ENCODE measurements at places on chromosomes 12 and 14.

DNA sequence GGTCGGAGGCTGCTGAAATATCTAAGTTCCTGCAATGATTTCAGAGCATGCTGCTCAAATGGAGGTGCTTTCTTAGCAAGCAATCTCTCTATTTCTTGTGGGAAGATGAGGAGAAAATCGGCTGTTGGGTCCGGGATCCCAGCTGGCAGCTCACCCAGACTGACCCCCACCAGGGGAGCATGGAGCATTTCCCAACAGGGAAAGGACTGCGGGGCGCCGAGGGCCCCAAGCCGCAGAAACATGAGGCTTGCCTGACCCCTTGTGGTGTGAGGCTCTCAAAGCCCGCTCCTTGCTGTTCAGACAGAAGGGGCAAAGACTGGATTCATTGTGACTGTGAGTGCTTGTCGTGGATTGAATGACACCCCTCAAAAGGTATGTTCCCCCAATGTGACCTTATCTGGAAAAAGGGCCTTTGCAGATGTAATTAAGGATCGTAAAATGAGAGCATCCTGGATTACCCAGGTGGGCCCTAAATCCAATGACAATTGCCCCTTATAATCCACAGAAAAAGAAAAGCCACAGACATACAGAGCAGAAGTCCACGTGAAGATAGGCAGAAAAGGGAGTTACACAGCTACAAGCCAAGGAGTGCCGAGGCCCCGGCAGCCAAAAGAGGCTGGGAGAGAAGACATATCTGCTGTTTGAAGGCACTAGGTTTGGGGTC is 116.3 kb upstream of the VASH1 start:
- no peak for DNase-seq

GRCh38 chr14:59687663-59688062 is 111.1 kb upstream of the CCDC175 start:
- no peak for DNase-seq

- no peak for DNase-seq
Observed at GRCh38 chr14:65478596-65478995, 66.1 kb downstream of the FUT8 start.

- DNase-seq: no peak
Observed at GRCh38 chr12:25307818-25308217, 57.1 kb upstream of the KRAS start.

- no peak for DNase-seq
Observed at GRCh38 chr12:116226026-116226425, 51.5 kb downstream of the MED13L start.

DNA sequence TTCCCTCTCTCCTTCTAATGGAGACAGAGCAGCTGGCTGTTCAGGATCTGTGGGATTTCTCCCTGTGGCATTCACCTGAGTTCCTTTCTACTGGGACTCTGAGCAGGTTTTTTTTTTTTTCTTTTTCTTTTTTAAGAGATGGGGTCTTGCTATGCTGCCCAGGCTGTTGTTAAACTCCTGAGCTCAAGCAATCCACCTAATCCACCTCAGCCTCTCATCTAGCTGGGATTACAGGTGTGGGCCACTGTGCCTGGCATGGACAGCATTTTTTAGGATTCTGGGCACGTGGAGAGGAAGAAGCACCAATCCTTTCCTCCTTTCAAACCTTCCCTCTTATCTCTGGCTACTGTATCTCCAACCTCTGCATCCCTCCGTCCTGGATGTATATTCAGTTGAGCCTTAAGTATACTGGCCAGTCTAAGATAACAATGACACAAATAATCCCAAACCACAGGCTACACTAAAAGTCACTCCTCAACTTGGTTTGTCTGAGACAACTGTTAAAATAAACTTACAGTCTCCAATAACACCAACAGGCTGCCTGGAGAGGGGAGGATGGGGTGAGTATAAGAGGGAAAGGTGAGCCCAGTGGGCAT is 16.4 kb upstream of the CELA1 start:
- no peak for DNase-seq

DNA sequence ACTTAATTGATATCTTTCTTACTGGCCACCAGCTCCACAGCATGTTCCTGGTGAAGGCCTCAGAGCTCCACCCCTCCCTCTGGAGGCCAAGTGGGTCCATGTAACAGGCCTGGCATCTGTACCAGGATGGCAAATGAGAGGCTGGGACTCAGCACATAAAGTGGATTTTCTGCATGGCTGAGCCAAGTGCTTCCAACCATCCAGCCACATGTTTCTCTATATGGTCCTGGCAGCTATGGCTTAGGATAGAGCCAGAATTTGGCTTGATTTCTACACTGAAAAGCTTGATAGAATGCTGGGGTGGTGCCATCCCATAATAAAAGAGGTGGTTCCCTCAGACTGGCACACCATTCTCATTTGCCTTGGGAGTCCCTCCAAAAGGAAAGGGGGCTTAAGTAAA is 94.1 kb downstream of the PAX9 start:
- DNase-seq: no peak

DNA sequence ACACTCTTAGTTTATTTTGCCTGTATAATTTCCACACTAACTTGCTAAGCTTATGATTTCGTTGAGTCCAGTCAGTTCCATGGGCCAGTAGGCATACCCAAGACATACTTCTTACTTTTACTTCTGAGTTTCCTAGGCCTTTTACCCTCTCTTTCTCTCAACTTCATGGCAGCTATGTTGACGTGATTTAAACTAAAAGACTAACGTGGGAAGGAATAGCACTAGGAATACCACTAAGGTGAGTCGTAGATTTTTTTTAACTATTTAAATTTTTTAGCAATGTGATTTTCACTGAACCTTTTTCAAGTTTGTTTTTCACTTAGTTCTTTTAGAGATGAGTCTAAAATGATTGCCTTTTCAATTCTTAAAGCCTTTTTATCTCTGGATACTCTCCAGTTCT is 793.5 kb upstream of the NOVA1 start:
- no peak for DNase-seq

DNA sequence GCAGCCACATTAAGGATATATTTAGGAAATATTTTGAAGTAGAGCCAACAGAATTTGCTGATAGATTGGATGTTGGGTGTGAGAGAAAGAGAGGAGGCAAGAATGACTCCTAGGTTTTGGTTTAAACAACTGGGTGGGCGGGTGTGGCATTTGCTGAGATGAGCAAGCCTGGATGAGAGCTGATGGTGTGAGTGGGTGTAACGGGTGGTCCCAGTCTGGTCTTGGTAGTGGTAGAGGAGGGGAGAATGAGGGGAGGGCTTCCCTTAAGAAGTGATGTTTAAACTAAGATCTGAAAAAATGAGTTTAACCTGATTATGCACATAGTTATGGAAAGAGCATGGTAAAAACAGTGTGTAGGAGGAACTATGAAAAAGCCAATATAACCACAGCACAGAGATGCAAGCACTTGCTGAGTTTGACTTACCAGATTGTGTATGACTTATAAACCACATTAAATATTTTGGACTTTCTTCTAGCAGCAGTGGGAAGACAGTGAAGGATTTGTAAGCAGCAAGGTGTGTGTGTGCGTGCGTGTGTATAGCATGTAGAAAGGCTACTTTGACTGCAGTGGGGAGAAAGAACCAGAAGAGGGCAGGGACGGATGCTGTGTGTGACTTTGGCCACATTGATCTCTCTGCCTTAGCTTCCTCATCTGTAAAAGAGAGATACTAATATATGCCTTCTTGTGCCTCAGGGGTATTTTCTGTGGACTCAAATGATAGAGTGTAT is 139.7 kb downstream of the PRIMA1 start:
- peak; percentile 3 for DNase-seq

- no peak for DNase-seq
Observed at GRCh38 chr12:124732275-124733075, 131.2 kb downstream of the SCARB1 start.

GRCh38 chr12:109824731-109825130 is 8.5 kb downstream of the TRPV4 start:
- DNase-seq: no peak

- no peak for DNase-seq
Observed at GRCh38 chr12:64085154-64085553, 136.9 kb downstream of the KICS2 start.

- no peak for DNase-seq
Observed at GRCh38 chr12:67807814-67808213, 159.3 kb downstream of the DYRK2 start.

DNA sequence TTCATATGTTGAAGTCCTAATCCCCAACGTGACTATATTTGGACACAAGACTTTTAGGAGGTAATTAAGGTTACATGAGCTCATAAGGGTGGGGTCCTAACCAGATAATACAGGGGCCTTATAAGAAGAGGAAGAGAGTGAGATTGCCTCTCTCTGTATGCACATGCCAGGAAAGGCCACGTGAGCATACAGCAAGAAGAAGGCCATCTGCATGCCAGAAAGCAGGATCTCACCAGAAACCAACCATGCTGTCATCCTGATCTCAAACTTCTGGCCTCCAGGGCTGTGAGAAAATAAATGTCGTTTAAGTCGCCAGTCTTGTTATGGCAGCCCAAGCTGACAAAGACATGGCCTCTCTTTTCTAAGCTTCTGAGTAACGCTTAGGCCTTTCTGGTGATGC is 69.0 kb upstream of the GPHB5 start:
- DNase-seq: no peak

DNA sequence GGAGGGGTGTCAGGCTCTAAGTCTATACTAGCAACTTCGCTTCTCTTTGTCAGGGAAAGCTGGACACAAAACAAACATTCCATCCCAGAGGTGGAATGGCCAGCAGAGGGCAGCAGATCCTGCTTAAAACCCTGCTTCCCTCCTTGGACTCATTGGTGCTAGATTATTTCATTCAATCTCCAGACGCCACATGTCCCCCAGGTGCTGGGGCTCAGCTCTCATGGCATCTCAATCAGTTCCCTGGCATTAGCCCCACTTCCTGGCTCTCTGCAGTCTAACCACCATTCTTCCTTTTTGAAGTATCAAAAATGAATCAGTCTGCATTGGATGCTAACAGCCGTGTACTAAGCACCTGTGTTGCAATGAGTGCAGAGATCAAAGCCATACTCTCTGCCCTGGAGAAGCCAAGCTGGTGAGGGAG is 8.1 kb upstream of the PPP1R1A start:
- DNase-seq: peak; percentile 57

DNA sequence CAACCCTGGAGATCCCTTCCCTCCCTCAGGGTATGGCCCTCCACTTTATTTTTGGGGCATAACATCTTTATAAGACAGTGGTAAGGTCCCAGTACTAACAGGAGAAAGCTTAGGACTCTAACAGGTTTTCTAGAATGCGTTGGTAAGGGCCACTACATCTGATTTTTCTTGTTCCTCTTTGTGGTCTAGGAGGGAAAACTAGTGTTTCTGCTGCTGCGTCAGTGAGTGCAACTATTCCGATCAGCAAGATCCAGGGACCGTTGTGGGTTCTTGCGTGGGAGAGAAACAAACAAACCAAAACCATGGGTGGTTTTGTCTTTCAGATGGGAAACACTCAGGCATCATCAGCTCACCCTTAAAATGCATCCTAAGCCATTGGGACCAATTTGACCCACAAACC is 123.6 kb upstream of the SLC16A7 start:
- no peak for DNase-seq

GRCh38 chr14:77177702-77178101 is 3.9 kb upstream of the TMEM63C start:
- DNase-seq: no peak

DNA sequence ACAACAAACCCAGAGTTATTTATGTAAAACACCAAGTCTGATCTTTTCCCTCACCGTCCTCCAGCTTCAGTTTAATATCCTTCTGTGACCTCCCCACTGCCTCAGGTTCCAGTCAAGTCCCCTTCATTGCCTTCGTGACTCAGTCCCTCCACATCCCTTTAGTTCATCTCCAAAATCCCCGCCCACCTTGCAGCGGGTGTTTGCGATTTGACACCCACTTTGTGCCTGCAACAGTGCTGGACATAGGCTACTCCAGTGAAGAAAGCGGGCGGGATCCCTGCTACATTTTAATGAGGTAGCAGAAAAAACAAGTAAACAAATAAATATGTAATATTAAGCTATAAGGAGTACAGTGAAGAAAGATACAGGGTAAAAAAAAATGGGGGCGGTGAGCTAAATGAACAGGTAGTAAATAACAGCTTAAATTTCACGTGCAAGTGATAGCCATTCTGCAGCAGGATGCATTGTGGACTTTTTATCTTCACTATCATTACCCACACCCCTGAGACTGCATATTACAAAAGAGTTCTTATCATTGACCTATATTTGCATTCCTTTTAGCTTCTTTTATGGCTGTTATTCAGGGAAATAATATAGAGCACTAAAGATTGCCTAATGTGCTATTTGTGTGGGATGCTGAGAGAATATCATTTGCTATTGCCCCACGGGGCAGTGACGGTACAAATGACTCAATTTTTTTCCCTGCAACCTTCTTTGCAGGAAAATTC is 222.8 kb upstream of the NUDT4 start:
- DNase-seq: no peak

- no peak for DNase-seq
Observed at GRCh38 chr14:75401361-75401760, 26.5 kb upstream of the JDP2 start.

DNA sequence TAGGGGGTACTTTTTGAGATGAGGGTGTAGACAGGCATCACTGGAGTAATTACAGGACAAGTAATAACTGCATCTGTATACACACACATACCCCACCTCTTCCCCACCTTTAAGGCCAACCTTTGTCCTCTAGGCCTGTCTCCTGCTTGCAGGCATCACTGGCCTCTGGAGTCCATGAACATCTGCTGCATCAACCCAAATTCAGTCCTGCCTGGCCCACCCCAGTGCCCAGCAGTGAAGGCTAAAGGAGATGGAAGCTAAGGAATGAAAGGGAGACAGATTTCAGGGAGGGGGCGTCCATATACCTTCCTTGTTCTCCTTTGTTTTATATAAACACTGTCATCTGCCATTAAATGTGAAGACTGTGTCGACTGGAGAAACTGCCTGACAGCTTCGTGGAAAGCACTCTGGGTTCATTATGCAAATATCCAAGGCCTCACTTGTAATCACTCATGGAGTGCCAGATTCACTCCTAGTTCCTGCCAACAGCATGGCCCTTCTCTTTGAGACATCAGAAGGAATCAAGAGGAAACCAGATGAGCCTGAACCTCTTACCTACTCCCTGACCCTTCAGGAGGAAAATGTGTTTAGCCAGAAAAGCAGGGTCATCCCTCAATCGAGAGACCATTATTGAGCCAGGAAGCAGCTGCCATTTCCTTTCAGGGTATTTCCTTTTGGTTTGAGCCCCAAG is 64.4 kb downstream of the SERPINA3 start:
- DNase-seq: no peak

Measured in activated CD4-positive, alpha-beta T cell treated with anti-CD3 and anti-CD28 coated beads for 24 hours (primary cell).